ENCODE measurements at places on chromosomes 11 and 22.

DNA sequence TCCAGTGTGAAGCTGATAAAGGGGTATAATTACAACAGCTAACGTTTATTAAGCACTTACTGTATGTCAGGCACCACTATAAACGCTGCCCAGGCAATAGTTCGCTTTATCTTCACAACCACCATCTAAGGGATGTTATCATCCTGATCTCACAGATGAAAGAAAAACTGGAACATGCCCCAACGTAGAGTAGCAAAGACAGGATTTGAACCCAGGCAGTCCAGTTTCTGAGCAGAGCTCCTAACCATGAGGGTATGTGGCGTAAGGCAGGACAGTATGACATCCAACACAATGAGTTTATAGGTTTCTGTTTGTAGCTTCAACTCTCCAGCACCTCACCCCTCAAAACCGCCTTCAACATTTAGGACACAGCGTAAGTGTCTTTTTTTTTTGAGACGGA, 59.5 kb downstream of the AHNAK start:
- DNase-seq, result no peak

GRCh38 chr11:85495918-85496317, 131.2 kb downstream of the DLG2 start:
- DNase-seq, result no peak

GRCh38 chr11:132770829-132771530, 761.3 kb downstream of the OPCML start:
- no peak for DNase-seq

DNA sequence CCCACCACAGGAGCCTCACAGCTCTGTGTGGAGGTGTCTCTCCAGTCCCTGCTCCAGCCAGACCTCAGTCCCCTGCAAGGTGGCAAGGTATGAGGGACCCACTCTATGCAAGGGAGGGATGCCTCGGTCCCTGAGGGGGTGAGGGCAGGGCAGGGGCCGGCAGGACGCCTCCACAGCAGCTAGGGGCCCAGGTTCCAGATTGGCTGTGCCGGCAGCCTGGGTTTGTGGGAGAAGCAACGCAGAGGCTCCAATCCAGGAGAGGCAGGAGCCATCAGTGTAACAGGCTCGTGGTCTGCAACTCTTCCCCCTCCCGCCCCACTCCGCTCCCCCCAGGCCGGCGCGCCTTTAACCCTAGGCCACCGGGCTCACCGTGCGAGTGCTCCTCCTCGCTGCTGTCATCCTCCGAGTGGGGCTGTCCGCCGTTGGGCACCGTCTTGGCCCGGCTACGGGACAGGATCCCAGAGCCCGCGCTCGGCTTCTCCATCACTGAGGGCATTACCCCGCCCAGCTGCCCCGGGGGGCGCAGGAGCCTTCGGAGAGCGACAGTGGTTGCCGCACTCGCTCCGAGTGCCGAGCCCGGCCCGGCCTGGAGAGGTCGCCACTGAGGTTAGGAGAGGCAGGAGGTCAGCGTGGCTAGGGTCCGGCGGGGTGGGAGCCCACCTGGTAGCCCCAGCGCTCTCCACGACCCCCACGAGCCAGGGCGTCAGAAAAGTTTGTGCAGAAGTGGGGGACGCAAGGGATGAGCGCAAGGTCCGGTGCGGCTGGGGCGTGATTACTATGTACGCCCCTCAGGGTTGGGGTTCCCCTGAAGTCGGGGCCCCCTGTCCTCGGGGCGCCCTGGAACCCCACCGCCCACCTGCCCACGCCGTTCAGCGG, 765 bp downstream of the RCOR2 start:
- peak; percentile 76 for DNase-seq

- DNase-seq, result no peak
These were observed 583.2 kb downstream of the BUD13 start for GRCh38 chr11:116189408-116190170.

DNA sequence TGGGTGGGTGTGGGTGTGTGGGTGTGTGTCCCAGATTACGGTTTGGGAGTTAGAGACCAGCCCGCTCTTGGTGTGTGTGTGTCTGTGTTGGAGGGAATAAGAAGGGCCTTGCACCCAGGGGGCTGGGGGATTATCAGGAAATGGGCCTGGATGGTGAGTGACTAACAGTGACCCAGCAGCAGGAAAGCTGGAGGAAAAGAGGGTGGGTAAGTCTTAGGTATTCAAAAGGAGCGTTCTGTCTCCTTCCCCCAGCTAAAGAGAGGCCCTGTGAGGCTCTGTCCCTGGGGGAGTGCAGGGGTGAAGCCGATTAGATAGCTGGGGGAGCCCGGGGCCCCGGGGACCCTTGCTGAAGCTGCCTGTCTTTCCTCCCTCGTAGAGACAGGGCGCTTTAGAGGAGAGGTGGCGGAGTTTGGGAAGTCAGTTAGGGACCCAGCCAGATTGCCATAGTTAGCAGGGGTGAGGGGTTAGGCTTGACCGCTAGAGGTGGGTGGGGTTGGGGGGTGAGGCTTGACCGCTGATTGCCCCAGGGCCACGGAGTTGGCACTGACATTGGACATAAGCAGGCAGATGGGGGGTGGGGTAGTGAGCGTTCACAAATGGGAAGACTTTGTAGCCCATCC, 1.5 kb downstream of the OAF start:
- no peak for DNase-seq
